ENCODE measurements at places on chromosomes 4 and X. TPM values are rescaled to one million over a fixed set of nuclear protein-coding genes. Genes with fewer than 3 reads are reported as not detected.
A peak's percentile ranks its signal among the peaks of the same experiment; 100 is the strongest.

DNA sequence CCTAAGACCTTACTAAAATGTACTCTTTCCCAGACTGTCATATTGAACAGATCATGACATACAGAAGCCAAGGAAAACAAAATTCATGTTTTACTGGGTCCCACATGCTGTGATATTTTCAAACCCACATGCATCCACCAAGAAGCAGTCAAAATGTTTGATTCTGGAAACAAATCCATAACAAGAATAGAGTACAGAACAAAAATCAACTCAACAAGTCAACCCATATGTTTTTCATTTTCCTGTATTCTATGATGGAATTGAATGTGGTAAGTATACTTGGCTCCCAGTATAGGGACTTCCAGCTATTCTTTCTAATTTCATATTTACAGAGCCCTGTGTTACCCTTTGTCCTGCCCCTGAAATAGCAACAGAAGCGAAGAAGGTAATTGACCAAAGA is 106.8 kb downstream of the COL25A1 start:
- no peaks in the 10 kb centered on the region for H3K36me3 ChIP-seq
- DNase-seq: no peak
- H3K4me1 ChIP-seq: no peaks in the 10 kb centered on the region
- no peak overlapping the region for H3K27ac ChIP-seq
- H3K27me3 ChIP-seq: no peaks in the 10 kb centered on the region

DNA sequence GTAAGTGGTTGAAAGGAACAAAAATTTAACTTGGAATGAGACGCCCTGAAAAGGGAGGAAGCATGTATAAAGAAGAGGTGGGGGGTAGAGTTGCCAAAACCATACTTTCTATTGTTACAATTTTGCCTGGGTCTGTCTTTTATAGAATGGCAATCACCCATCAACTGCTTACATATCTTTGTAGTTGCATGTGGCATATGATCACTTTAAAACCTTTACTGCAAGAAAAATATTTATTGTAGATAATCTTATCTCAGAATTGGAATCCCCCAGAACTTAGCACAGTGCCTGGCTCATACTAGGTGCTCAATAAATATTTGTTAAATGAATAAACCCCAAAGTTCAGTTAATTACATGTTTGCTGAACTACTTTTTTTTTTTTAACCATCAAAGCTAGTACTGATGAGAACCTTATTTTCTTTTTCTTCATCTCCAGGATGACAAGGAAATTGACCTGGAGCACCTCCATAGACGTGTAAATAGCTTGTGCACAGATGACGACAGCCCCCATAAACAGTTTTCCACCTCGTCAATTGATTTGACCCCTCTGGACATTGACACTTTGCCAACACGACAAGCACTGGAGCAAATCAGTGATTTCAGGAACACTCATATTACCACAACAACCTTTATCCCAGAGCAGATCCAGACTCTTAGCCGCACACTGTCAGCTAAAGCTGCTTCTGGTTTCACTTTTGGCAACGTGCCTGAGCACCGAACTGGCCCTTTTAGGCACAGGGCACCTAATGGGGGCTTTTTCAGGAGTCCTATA is 56.7 kb upstream of the ATOH1 start:
- no peaks in the 10 kb centered on the region for H3K27me3 ChIP-seq
- no peak overlapping the region for H3K27ac ChIP-seq
- H3K36me3 ChIP-seq: no peaks in the 10 kb centered on the region
- no peak overlapping the region for H3K4me3 ChIP-seq
- no peaks in the 10 kb centered on the region for H3K4me1 ChIP-seq

DNA sequence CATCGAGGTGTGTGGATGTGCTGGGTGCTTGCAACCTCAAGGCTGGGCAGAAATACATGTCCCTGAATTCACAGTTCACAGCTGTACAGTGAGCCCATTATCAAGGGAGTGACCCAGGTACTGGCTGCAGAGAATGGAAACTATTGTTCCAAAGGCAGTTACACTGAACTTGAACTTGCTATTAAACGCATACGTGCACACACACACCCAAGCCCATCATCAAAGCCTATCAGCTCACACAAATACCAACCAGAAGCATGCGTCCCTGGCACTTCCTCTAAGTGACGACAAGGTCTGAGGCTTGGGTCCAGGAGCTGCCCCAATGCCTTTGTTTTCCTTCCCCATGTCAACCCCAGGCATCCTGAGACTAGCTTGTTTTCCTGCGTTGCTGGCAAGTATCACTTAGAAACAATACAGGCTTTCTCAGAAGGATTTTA is 88.6 kb downstream of the IRF2 start:
- H3K27ac ChIP-seq: peak overlapping the region; percentile 37
- peaks cover 24% of the 10 kb centered on the region for H3K4me1 ChIP-seq
- no peak overlapping the region for H3K4me3 ChIP-seq
- DNase-seq: no peak
- no peaks in the 10 kb centered on the region for H3K27me3 ChIP-seq
- peaks cover 37% of the 10 kb centered on the region for H3K36me3 ChIP-seq

DNA sequence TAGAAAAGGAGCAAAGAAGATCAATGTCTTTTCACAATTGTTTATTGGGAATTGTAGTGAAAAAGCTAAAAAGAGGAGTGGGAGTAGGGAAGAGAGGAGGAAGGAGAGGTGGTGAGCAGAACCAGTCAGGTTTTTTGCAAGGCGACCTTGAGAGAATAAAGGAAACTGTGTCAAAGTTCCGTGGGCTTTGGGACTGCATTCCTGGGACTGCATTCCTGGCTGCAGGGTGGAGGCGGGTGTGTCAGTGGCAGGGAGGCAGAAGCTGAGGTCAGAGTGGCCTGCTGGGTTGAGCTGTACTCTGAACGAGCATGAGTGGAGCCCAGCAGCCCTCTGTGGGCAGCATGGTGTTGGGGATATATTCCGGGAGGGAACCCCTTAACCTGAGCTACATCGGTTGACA is 66.8 kb upstream of the UCP1 start:
- H3K36me3 ChIP-seq: no peaks in the 10 kb centered on the region
- no peak for DNase-seq
- no peak overlapping the region for H3K27ac ChIP-seq
- no peaks in the 10 kb centered on the region for H3K4me1 ChIP-seq

DNA sequence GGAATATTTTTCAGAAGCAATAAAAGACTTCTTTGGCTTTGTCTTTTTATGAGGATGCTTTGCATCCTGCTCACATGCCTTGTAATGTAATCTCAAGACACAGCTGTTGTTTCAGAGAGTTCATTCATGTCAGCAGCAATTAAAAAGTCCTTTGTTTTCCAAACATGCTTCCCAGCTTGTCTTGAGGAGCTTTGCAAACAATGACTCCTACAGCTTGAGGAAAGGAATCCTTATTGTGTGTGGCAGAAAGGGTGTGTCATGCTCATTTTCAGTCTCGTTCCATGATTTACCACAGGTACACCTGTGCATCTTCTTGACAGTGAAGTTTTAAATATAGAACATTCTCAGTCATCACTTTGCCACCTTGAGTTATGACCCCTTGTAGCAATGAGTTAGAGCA is 139.2 kb upstream of the AADAT start:
- no peak overlapping the region for H3K27ac ChIP-seq
- no peak overlapping the region for H3K4me3 ChIP-seq
- no peaks in the 10 kb centered on the region for H3K27me3 ChIP-seq
- no peaks in the 10 kb centered on the region for H3K4me1 ChIP-seq
- no peak for DNase-seq

- H3K27me3 ChIP-seq: no peaks in the 10 kb centered on the region
- H3K4me3 ChIP-seq: no peak overlapping the region
- DNase-seq: no peak
These were observed 42.4 kb downstream of the MOSPD2 start for GRCh38 chrX:14915596-14915995.

DNA sequence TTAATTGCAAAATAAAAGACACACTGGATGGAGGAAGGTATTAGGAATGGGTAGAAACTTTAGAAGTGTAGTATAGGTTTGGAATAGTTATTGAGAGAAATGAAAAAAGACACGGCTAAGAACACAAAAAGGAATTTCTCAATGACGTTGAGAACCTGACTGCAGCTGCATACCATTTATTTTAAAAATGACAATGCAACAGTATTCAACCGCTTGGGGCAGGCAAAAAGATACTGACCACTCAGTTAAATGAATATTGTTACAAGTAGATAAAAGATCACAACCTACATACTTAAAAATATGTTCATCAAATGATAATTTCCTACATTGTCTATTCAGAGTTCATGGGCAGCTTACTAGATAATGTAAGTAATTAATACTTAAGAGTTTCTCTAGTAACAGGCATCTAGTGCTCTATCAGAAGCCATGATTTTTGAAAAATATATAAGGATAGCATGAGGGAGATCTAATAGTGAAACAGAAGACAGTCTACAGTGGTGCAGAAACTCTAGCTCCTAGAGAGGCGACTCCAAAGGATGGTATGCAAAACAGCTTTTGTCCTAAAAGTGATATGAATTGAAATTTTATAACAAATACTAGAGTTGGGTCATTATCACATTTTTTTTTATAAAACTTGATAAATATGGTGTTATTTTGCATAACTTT is 216.2 kb upstream of the VEGFC start:
- no peaks in the 10 kb centered on the region for H3K4me1 ChIP-seq
- H3K4me3 ChIP-seq: no peak overlapping the region
- DNase-seq: no peak
- no peak overlapping the region for H3K27ac ChIP-seq

- no peak within 1 kb of the TSS for H3K4me3 ChIP-seq
- no peak within 1 kb of the TSS for H3K27ac ChIP-seq
- DNase-seq: no peak
- H3K36me3 ChIP-seq: no peaks in the 10 kb centered on the region
These were observed at the start of gene ACE2 for GRCh38 chrX:15600745-15601144. Gene ACE2, minus strand, starts transcription at chrX:15600960. Its CDS starts 49 bp downstream, at chrX:15600911.

DNA sequence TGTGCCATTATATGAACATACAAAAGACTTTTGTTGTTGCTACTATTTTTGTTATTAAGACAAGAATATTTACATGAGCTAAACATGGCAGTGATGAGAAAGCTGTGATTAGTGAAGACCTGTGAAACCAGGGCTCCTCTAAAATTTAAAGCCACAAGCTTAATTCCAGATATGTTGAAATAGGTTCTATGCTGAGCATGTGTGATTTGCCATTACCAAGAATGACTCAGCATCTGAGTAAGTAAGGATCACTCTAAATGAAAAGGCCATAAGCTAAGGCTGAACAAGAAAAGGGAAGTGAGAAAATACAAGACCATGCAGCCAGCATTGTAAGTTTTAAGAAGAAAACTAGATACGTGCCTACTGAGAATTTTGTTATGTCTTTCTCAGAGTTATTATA is 75.9 kb upstream of the CAMK2D start:
- no peaks in the 10 kb centered on the region for H3K36me3 ChIP-seq
- no peak overlapping the region for H3K4me3 ChIP-seq
- H3K27me3 ChIP-seq: no peaks in the 10 kb centered on the region

DNA sequence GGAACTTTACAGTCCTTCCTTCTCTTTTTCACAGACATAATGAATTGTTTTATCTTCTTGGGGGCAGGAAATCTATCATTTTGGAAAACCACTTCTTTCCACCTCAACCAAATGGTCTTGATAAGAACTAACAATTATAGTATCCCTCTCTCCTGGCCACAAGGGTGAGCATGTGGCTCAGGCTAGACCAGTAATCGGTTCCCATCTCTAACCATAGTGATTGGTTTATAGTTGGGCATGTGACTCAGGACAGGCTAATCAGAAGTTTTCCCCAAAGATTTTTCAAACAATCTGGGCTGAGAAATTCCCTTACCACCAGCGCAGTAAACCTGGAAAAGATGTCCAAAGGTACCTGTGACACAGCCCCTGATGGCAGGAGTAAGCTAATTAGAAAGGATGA is 4.0 kb upstream of the CXorf66 start:
- no peaks in the 10 kb centered on the region for H3K4me1 ChIP-seq
- no peaks in the 10 kb centered on the region for H3K36me3 ChIP-seq
- H3K4me3 ChIP-seq: no peak overlapping the region

- DNase-seq: no peak
- H3K36me3 ChIP-seq: no peaks in the 10 kb centered on the region
- no peaks in the 10 kb centered on the region for H3K4me1 ChIP-seq
- H3K27me3 ChIP-seq: no peaks in the 10 kb centered on the region
- no peak overlapping the region for H3K4me3 ChIP-seq
These were observed 83.1 kb downstream of the SORBS2 start for GRCh38 chr4:185728893-185729292.

CT45A1 gene
- not detected for total RNA-seq

FGG gene
- not detected for total RNA-seq

SH3D19 gene
- total RNA-seq: 0.81 TPM

PLXNB3 gene
- 1.6 TPM for total RNA-seq

GNL3L gene
- total RNA-seq: 42.0 TPM

PWWP3B gene
- not detected for total RNA-seq

ODAM gene
- total RNA-seq: not detected
